NCI-H1436 (cell line): ENCODE measurements at places on chromosomes 5 and 9.

GRCh38 chr9:93861736-93862358, 93.3 kb downstream of the BARX1 start:
- no peak for DNase-seq

DNA sequence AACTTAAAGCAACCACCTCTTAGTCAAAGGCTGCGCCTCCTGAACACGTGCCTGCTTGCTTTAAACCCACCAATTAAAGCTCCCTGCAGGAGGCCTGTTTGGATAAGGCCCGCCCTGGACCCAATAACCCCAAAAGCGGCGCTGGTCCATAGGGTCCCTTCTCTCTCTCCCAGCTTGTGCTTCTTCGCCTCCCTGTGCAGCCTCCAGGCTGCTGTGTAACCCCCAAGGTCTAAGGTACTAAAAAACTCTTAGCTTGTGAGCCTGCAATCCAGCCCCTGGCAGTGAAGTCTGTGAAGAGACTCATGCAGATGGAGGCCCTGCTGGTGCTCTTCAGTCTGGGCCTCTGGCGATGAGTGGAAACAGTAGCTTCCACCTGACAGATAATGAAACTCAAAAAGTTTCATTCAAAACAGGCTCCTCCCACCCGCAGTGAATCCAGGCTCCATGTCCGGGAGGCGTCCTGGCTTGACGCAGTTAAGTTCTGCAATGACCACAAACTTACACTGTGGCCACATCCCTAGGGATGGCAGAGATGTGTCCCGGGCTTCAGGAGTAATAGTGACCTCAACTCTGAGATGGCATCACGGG, 97.3 kb downstream of the PRRT1B start:
- DNase-seq: no peak

DNA sequence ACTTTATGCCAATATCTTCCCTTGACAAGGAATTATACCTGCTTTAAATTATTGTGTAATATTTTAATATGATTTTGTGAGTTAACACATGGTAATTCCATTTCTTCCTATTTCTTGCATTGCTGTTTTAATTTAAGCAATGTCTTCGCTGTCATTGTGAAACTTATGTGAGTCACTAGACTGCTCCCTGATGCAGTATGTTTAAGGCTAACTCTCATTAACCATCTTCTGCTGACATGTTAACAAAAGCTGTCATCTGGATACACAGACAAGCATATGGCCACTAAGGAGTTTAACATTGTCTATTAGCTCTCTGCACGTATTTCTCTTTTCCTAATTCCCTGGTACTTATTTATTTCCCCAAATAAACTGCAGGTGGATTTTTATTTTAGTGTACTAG, 980.8 kb upstream of the CTNND2 start:
- DNase-seq: no peak

DNA sequence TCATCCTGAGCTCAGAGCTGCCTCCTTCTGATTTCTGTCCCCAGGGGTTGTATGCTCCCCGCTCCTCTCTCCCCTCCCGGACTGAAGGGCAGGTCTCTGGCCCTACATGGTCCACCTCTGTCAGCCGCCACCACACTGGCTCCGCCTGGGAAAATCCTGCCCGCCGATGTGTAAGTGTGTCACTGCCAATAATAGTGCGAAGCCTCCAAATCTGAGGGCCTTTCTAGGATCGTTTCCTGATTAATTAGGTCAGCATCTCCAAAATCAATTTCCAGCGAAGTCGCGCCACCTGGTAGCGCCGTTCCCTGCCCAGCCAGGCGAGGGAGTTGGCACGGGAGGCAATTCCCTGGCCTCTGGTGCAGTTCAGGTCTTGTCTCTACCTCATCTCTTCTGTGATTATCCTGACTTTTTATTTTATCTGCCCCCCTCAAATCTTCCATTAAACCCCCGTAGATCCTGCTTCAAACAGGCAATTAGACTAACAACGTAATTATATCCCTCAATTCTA, 73.5 kb downstream of the ZNF618 start:
- DNase-seq: no peak

DNA sequence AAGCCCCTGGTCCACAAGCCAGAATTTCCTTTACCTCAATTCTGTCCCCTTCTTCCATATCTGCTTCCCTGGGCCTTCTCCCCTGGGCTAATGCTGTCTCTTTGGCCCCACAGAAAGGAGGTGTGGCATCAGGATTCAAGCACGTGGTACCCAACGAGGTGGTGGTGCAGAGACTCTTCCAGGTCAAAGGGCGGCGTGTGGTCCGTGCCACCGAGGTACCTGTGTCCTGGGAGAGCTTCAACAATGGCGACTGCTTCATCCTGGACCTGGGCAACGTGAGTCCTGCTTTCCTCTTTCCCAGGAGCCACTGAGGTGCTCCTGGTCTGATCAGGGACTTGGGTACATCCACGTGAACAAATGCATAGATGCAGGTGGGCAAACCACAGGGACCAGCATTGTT, 42.6 kb downstream of the GSN start:
- DNase-seq: no peak

DNA sequence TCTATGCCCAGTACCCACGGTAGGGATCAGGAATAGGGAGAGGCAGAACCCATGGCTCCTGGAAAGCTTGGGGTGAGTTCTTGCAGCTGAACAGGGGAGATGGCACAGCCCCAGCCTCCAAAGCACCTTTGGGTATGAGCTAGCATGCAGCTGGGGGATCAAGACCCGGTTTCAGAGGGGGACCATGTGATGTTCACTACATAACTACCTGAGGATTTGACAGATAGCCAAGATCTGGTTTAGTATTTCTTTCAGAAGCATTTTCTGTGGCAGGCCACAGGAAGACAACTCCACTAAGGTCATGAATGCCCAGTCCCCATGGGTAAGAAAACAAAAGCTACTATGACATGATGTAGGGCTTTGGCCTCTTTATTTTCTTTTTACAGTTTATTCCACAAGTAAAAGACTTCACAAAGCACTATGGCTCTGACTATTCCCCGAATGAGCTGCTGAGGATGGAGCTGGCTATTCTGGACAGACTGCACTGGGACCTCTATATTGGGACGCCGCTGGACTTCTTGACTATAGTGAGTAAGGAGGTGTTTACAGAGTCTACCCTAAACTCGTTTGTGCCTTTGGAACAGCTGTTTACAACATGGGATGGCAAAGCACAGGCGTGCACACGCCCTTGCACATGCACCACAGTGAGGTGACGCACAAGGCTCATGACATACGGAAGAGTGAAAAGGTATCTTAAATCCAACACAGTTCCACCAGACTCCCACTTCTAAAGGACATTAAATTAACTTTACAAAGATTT, 3.4 kb downstream of the CCNI2 start:
- no peak for DNase-seq

- DNase-seq: no peak
Observed at GRCh38 chr5:79333852-79334557, 98.1 kb downstream of the JMY start.
